HS-5 (cell line): ENCODE measurements at places on chromosomes 2 and 18.
A peak's percentile ranks its signal among the peaks of the same experiment; 100 is the strongest.

DNA sequence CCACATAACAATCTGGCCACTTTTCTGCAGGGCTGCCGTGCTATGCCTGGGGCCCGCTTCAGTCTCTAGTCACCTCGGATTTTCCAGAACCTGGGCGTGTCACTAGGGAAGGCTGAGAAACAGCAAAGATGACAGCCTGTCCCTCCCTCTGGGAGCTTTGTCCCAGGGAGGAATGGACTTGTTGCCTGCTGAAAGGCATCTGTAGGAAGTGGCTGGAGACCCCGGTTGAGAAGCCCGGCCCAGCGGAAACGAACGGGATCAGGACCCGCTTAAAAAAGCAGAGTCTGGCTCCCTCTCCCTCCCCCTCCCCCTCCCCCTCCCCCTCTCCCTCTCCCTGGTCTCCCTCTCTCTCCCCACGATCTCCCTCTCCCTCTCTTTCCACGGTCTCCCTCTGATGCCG, 149.5 kb upstream of the ZNF516 start:
- DNase-seq = no peak

DNA sequence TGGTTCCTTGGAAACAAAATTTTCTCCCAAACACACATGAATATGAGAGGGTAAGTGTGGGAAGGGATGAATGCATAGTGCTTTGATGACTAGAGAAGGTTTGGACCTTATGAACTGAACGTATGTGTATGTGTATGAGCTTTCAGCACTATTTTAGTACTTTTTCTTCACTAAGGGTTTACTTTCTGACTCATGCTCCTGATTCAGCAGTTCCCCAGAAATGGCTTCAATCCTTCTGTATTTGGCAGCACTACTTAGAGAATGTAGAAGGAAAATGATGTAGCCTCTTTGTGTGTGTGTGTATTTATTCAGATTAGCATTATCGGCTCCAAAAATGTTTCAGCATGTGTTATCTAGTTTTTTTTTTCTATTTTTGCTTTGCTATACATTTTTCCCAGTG, 22.2 kb downstream of the KCNJ3 start:
- no peak for DNase-seq

- DNase-seq = no peak
Observed at GRCh38 chr2:167785606-167786216, 461.7 kb downstream of the STK39 start.

- peak; percentile 61 for DNase-seq
Observed at GRCh38 chr2:161905389-161906046, 168.5 kb downstream of the DPP4 start.

DNA sequence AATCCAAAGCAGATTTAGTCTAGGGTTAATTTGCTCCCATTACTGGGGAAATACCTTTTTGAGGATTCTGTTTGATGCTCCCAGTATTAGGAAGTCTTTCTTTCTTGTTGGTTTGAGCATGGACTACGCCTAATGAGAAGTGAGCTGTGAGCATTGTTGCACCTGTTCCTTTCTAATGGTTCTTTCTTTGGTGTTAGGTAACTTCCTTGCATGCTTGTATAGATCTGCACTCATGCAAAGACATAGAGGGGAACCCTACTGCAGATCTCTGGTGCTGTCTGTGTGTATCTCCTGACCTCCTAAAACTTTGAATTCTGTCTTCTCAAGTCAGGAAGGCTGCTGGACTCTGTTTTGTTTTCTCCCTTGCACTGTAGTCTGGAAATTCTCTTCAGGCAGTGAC, 12.8 kb upstream of the TDRD15 start:
- no peak for DNase-seq

DNA sequence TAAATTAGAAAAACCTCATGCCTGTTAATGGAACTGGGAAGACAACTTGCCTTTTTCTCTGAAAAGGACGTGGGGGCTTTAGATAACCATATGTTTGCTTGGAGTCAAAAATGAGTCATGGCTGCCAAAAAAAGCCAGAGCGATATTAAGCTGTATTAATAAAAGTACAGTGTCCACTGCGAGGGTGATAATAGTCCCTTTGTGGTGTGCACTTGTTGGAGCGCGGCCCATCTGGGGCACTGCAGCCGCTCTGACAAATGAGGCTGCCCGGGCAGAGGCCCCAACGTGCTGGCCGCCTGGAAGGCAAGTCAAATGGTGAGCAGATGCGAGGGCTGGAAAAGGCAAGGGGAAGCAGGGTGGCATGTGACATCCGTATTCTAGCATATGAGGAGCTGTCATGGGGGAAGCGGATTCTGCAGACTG, 103.3 kb upstream of the NCK2 start:
- DNase-seq = no peak

- no peak for DNase-seq
Observed at GRCh38 chr2:76251342-76251741, 540.6 kb upstream of the GCFC2 start.

- DNase-seq = peak; percentile 57
Observed at GRCh38 chr2:186129767-186130581, 356.1 kb upstream of the ZC3H15 start.

DNA sequence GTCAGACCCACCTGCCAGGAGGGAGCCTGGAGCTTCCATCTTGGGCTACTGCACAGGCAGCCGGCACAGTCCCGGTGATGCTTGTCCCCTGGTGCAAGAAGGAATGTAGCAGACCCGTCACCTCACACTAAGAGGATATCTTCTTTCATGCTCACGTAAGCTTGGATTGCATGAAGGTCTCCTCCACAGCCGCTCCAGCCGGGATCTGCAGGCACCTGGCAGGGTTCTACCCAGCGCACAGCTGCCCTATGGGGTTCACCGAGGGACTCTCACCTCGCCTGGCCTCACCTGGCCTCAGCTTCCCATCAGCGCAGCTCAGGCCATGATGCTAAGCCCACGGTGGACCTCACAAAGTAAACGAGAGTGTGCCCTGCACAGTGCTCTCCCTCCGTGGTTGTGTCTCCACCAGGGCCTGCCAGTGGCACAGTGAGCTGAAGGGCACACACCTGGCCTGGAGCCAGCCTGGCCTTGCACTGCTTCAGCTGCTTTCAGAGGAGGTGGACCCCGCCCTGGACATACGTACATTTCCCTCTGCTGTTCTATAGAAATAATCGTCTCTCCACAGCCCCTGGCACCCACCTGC, 239.1 kb downstream of the SEPTIN10 start:
- no peak for DNase-seq

DNA sequence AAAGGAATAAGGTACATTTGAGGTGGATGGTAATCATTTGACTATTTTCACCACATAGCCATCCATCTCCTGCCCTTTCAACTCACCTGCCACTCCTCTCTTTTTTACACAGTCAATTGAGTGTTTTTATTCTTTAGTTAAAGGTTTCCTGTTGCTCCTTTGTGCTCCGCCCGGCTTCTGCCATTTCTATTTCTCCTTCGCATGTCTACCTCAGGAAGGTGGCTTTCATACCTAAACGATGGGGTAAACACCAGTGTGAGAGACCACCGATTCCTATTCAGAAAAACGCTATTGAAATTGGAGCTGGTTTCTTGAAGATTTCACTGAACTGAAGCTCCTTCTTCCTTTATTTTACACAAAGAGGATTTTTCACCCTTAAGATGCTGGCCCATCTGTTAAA, 1628.0 kb upstream of the PIK3C3 start:
- no peak for DNase-seq

DNA sequence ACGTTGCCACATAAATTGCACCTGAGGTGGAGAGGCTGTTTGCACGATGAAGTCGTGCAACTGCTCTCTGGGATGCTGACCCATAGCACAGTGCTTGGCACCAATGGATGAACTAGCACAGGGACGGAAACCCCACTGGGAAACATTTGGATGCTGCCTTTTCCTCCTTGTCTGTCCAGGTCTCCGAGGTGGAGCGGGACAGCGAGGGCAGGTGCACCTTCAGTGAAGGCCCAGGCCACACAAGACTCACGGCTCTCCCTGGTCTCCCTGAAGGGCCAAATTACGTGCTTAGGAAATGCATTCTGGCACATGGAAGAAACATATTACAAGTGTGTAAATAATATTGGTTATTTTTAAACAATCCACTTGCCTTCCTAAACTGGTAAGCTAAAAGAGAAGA, 70.3 kb downstream of the TPO start:
- no peak for DNase-seq

- peak; percentile 33 for DNase-seq
Observed at GRCh38 chr18:45690975-45691815, 32.8 kb upstream of the SLC14A1 start.

- DNase-seq = no peak
Observed at GRCh38 chr2:11539317-11540147, 5.7 kb downstream of the GREB1 start.

DNA sequence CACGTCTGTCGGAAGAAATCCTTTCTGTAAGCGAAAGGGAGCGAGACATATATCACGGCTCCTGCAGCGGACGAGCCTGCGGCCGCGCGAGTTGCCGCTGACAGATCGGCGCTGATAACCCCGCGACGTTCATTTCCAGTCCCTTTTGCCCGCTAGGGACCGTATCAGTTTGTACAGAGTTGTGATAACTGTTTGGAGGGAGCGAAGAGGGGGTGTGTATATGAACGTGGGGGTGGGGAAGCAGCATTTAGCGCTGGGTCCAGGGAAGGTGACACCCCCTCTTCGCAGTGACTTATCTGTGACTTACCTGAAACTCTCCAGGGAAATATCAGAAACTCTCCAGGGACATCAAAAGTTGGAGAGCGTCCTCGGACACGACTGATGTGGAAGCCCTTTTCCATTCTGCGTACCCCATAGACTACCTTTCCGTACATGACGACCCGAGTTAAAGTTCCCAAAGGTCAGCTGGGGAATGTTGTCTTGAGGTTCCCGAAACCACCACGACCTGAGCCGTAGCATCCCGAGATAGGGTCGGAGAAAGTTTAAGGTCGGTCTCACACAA, 948 bp upstream of the GATA6 start:
- DNase-seq = no peak

DNA sequence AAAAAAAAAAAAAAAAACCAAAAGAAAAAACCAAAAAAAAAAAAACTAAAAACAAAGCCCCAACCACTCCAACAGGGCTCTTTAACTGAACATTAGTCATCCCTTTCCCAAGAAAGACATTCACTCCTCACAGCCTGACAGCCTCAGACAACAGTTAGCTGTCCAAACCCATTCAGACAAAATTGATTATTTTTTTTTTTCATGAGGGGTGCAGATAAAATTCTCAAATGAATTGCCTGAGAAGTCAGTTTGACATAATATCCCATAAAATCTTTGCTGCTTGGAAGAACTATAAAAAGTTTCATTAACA, 206.1 kb upstream of the REV1 start:
- DNase-seq = no peak
